ENCODE measurements at places on chromosomes 2 and 18.

GRCh38 chr2:107358362-107358761, 468.3 kb upstream of the RGPD4 start:
- no peak for DNase-seq

DNA sequence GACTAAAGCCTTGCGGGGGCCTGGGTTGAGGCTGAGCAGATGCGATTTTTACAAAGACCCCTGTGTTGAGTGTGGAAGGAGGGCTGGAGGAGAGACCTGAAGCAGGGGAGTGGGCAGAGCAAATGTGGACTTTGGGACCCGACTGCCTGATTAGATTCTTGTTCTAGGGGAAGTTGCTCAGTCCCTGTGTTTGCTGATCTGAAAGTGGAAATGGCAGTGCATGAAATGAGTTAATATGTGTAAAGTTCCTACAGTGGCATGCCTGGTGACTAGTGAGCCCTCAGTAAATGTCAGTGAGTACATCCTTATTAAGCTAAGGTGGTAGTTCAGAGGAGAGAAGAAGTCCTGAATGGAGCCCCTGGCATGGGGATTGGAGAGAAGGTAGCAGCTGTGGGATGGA, 52.3 kb downstream of the ARMC9 start:
- no peak for DNase-seq

DNA sequence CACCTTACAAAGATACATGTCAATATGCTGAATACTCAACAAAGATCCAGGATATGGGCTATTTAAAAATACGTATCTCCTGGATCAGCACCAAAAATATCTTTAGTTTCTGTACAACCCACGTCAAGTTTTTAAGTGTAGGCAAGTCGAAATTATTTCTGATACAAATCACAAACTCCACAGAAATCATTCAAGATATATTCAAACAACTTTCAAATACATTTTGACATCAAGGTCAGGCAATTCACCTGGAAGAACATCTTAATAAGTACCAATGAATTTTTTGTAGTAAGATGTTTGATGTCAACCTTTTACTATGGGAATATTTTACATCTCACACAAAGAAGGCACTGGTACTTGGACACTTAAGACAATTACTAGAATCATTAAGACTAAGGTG, 86.2 kb downstream of the CUL3 start:
- no peak for DNase-seq

DNA sequence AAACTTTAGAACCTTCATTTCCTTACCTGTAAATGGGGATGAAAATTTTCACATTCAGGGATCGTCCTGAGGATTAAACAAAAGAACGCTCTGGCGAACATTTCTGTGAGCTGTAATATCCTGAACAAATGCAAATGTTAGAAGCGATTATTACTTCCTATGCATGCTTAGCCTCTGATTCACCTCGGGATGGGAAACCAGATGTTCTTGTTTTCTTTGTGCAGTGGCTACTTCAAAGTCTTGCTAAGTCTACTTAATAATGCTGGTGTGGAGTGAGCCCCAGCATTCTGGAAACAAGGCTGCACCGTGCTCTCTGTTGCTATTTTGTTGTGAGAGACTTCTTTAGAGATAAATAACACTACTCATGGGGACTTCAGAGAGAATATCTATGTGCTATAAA, 119.1 kb upstream of the PELI1 start:
- no peak for DNase-seq

GRCh38 chr18:70641156-70641775, 352.4 kb downstream of the SOCS6 start:
- no peak for DNase-seq
